Activated effector memory CD4-positive, alpha-beta T cell treated with anti-CD3 and anti-CD28 coated beads, Interleukin-2, amount 50 U/mL, for 16 hours (primary cell): ENCODE measurements at places on chromosomes 11 and 22.

GRCh38 chr11:121112498-121113455, 11.7 kb downstream of the TECTA start:
- no peak for DNase-seq

DNA sequence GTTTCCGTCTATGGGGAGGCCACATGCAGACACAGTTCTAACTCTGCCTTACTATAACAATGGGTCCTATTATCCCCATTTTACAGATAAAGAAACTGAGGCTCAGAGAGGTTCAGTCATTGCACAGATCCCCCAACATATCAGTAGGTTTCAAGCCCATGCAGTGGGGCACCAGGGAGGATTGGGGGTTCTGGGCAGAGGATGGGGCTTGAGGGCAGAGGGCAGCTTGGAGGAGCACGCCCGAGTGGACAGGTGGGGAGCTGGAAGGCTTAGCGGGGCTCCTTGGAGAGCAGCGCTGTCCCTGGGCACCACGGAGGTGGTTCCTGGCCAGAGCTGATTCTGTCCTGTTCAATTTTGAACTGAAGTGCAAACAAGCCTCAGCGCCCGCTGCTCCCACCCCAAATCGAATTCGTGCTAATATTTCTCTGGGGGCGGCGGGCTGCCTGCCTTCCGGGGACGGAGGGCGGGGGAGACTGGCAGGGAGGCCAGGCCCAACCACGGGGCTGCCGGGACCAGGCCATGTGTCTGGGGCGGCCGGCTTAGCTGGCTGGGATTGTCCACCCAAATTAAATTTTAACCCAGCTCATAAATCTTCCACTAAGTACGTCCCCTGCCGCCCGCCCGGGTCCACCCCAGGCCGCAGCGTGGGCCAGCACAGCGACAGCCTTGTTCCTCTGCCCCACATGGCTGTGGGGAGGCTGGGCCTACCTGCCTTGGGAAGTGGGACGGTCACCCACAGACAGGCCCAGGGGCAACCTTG, 49.4 kb downstream of the FLRT1 start:
- no peak for DNase-seq

DNA sequence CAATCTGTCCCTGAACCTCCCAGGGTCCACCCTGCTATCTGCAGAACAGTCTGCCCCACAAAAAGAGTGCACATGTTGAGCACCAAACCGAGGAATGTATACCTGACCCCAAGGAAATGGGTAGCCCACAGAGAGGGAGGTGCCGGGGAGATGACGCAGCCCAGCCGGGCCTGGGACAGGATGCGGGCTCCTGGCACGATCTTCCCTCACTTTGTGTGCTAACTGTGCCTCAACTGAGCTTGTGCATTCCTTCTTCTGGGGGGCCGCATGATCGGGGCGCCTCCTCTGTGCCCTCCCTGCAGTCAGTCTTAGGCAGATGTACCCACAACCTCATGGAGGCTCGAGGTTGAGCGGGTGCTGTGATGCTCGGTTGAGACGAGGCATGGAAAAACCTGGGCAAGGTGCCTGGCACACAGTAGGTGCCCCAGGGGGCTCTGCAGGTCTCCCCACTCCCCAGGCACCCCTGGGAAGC, 2.4 kb downstream of the GAS2L1 start:
- peak; percentile 67 for DNase-seq

- DNase-seq, result peak; percentile 82
Measured at GRCh38 chr22:35582861-35583670, 34.1 kb downstream of the MB start.

- no peak for DNase-seq
Measured at GRCh38 chr11:116774661-116775060, 1.9 kb upstream of the BUD13 start.

- DNase-seq, result no peak
Measured at GRCh38 chr11:7759010-7759409, 37.7 kb downstream of the OR5P2 start.

DNA sequence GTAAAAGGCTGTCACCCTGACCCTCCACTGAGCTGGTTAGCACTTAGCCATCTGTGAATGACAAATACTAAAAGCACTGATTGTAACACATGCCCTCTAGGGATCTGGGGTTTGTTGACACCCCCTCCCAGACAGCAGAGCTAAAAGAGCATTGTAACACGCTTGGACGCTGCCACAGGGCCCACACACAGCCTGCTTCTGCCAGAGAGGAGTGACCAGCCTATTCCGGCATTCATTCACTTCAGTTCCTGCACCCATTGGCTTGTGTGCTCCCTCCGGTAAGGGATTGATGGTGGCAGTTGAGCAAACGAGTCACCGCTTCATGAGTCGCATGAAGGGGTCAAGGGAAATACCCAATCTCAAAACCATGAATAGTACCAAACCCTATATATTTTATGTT, 15.8 kb downstream of the OR10D3 start:
- DNase-seq, result no peak

- DNase-seq, result no peak
Measured at GRCh38 chr11:117705866-117706265, 91.2 kb downstream of the DSCAML1 start.

DNA sequence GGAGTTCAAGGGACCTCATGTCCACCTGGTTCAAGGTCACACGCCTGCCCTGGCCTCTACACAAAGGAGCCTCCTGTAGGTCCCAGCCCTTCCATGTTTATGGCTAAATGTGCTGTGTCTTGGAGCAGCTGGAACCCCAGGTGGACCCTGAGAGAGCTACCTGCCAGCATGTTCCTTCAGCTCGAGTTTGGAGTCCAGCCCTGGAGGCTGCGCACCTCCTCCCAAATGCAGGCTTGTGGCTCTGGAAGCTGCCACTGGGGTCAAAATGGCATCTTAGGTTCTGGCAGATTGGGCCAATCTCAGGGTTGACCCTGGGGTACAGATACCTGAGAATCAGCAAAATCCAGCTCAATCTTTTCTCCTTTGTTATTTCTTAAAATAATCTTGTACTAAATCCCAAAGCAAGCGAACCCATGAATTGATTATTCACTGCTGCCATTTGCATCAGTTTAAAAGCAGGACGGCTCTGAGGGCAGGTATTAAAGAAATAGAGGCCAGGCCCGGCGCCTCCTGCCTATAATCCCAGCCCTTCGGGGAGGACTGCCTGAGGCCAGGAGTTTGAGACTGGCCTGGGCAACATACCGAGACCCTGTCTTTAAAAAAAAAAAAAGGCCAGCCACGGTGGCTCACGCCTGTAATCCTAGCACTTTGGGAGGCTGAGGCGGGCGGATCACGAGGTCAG, 2.9 kb downstream of the TNFRSF13C start:
- DNase-seq, result no peak

DNA sequence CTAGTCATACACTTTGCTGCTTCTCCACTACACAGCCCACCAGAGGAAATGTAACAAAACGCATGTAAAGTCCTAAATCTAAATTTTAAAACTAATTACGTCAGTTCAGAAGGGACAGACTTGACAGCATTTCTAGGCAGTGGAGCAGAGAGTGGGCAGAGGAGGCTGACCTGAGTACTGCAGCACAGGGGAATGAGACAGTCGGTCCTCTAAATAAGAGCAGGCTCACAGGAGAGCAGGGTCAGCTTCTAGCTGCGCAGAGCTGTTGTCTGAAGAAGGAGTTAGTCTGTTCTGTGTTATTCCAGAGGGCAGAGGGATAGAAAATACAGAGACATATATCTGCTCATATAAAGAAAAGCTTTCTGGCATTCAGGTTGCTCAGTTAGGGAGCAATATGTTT, 40.3 kb downstream of the JHY start:
- no peak for DNase-seq

- DNase-seq, result peak; percentile 89
Measured at GRCh38 chr22:49971232-49972162, 10.9 kb downstream of the PIM3 start.

GRCh38 chr11:61627850-61628661, 47.2 kb upstream of the SYT7 start:
- peak; percentile 67 for DNase-seq

- DNase-seq, result no peak
Measured at GRCh38 chr11:20501252-20501651, 98.2 kb upstream of the SLC6A5 start.

DNA sequence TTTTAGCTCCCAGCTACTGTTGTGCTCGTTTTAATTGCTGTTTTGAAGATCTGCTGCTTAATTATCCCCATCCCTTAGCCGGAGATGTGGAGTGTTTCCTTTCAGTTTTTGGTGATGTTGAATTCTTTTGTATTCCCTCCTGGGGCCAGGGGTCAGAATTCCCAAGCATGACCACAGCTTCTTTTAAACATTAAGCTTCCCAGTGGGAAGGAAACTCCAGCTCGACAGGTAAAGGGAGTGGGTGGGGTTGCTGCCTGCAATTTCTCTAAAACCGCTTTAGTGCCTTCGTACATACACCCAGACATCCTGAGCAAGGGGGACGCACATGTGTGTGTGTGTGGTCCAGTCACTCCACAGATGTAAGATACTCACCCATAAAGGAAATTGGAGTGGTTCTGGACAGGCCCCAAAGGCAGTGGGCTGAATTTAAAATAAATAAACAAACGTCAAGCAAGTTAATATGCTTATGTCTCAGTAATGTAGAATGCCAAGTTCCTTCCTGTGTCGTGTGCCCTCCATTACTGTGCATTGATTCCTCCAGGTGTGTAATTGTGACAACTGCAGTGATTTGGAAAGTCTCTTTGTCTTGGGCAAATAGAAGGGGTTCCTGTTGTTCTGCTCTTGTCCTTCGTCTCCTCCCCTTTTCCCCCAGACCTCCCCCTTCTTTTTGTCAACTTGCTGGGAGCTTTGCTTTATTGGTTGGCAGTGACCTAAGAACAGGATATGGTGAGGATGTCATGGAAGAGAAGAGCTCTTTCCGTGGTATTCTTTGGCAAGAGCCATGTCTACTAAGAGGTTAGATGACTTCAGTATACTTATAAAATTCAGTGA, 19.2 kb upstream of the ADSL start:
- no peak for DNase-seq

DNA sequence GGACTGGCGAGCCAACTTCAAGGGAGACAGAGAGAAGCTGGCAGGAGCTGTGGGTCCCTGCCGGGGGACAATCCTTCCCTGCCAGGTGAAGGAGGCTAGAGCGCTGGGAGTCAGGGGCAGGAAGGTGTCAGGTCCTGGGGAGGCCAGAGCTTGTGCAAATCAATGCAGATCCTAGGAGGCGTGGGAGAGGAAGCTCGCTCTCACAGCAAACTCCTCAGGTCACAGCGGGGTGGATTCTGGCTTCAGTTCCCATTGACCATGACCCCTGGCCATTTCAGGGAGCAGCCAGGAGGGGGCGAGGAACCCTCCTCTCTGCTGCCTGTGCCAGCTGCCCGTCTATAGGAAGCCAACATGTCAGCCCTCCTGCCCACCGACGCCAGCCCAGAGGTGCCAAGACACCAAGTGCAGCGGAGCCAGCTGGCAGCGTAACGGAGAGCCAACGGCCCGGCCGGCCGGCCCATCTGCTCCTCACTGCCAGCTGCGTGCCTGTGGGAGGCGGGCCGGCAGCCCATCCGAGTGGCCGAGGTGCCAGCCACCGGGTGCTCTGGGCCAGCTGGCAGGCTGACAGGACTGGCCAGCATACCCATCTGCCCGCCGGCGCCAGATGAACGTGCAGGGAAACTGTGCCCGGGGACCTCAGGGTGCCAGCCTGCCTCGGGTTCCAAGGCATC, 374.8 kb downstream of the MIAT start:
- DNase-seq, result no peak
